ENCODE measurements at places on chromosomes 4 and X.

GRCh38 chrX:25288676-25289075, 272.9 kb upstream of the ARX start:
- no peak for DNase-seq

DNA sequence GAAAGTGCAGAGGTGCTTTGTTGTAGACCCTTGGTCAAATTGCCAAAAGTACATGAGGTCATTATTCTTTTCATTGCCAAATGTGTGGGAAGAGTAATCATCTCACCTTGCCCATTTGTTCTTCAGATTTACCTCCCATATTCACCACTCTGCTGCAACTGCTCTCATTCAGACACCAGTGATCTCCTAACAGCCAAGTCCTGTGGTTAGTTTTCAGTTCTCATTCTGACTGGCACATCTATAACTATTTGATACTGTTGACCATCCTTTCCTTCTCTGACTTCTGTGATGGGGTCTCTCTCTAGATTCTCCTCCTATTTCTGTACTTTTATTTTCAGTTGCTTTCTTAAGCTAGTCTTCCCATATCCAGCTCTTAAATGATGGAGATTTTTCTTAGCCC, 39.8 kb downstream of the GRIA3 start:
- no peak for DNase-seq

- peak; percentile 64 for DNase-seq
These were observed 97.8 kb downstream of the WFS1 start for GRCh38 chr4:6367371-6367851.

DNA sequence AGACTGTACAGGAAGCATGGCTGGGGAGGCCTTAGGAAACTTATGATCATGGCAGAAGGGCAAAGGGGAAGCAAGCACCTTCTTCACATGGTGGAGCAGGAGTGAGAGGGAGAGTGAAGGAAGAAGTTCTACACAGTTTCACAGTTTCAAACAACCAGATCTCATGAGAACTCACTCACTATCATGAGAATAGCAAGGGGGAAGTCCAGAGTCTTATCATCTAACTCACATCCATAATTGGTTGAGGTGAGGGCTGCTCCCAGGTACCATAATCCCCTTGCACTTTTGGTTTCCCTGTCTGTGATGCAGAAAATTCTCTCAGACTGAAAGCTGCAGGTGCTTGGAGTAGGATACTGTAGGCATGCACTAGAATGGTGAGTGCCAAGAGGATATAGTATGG, 233.8 kb upstream of the CPEB2 start:
- no peak for DNase-seq

- no peak for DNase-seq
These were observed 23.4 kb upstream of the SLC10A7 start for GRCh38 chr4:146545102-146545501.

DNA sequence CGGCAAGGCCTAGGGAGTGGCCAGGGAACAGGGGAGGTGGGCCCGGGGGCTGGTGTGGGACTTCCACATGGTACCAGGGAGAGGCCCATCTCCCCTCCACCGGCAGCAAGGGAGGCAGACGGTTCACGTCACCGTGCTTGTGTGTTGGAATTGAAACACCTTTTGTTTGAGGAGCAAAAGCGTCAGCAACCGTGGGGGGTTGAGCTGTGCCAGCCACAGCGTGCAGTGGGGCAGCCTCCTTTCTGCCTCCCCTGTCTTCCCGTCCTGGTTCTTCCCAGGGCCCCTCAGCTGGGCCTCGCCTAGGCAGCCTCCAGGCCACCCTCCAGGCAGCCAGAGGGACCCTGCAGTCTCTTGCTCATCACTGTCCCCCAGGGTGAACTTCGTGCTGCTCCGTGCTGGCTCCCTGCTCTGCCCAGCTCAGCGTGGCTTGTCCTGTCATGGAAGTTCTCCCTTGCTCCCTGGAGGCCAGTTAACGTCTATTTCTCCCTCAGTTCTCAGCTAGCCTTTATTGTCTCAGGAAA, 32.1 kb upstream of the HGFAC start:
- DNase-seq: peak; percentile 68

DNA sequence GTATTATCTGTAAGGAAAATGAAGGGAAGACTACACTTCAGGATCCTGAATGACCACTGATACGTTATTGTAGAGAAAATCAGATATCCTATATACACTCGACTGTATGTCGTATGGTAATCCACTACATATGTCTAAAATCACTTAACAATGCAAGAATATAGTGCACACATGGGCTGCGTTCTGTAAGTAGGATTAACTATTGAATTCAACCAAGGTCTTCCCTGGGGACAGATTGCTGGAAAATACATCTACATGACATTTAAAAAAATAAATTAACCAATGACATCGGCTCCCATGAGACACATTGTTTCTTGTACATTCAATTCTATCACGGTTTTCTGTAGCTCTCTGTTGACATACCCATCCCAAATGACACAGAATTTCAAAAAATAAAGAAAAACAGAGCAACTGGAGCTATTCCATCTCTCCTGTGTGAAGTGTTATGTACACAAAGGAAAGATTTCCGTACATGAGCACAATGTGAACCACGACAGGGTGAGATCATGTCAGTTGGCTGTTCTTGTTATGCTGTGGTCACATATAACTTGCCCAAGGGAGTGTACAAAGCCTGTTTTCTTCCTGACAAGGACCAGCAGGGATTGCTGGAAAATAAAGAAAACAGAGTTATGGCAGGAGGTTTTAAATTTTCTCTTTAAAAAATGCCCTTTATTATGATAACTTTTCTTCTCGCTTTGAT, 6.1 kb downstream of the ENOX2 start:
- DNase-seq: no peak

DNA sequence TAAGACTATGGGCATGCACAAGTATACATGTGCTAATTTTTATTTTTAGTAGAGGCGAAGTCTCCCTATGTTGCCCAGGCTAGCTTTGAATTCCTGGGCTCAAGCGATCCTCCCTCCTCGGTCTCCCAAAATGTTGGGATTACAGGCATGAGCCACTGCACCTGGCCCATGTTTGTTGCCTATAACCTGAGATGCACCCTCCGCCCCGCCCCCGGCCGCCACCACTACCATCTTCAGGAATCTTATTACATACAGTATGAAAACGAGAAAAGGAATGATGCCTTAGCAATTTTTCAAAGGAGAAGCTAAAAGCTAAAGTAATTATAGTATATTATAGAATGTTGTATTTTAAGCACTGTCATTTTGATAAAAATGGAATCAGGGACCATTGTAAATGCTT, 61.2 kb downstream of the POU4F2 start:
- no peak for DNase-seq

DNA sequence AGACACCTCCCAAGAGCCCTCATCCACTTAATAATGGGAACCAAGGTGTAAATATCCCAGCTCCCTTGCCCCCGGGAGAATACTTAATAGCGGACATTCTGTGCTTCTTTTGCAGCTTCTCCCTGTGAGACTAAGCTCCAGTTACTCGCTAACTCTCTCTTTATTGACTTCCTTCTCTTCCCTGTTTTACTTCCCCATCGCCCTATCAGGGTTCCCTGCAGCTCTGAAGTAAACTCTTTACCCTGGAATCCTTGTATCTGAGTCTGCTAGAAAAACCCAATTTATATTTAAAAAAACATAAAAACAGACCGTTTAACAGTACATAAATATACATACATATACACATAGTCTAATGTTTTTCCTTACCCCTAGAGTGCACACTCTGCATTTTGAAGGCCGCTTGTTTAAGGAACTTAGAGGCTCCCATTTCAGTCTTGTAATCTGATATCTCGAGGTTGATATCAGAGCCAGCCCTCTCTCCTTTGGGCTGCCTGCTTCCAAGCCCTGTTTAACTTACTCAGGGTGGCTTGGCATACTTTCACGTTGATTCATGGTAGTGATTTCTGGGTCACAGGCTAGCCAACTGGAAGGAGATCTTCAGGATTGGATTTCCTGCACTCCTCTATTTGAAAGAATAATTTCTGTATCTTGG, 177.4 kb upstream of the SCML1 start:
- DNase-seq: no peak

DNA sequence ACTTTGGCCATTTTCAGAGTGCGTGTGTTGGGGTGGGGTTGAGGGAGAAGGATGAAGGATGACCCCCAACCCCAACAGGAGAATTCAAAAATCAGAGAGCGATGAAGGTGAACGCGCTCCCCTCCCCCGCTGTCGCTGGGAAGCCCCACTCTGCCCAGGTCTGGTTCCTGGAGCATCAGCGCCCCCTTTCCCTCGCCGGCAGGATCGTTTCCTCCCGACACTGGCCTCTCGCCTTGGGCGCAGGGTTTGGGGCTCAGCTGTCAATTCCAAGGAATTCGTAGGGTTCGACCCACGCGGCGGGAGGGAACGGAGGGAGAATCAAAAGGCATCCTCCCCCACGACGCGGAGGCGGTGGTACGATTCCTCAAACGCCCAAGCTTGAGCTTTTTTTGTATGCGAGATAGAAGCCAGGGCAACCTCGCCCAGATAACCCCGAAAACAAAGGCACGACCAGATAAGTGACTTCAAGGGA, 1.0 kb upstream of the PDGFRA start:
- peak; percentile 88 for DNase-seq

DNA sequence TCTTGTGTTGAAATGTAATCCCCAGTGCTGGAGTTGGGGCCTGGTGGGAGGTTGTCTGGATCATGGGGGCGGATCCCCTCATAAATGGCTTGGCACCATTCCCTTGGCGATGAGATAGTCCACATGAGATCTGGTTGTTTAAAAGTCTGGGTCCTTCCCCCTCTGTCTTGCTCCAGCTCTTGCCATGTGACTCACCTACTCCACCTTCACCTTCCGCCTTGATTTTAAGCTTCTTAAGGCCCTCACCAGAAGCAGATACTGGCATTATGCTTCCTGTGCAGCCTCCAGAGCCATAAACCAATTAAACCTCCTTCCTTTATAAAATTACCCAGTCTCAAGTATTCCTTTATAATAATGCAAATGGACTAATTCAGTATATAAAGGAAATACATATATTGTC, 111.5 kb downstream of the NR3C2 start:
- no peak for DNase-seq

DNA sequence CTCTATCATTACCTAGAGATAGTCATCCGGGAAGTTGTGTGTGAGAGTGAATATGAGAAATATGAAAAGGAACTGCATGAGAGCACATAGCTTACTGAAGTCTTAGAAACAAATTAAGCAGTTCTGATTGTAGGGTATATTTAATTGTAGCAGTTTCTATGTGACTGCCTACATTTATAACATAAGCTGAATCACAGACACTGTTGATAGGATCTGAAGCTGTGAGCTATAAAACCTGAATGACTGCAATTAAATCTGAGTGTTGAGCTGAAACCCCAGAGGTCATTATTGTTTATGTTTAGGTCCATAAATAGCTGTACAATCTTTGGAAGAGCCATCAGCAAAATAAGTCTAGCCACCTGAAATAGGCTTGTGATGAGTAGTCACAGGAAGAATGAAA, 210.1 kb upstream of the CXCL13 start:
- no peak for DNase-seq

DNA sequence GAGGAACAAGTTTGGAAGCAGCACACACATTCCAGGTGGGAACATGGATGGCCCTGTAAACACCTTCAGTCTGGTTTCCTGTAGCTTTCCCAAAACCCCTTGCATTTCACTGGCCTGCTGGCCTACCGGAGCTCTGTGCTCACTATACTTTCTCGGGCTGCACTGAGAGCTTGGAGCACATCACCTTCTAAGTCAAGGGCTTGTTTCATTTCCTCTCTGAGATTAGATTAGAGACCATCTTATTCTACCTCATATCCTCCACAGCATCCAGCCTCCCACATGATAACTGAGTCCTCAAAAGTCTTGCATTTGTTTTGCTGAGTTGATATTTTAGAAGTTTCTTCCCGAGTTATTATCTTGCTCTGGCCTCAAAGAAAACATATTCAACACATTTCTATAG, 147.7 kb downstream of the RASL11B start:
- DNase-seq: no peak

- no peak for DNase-seq
These were observed 61.7 kb downstream of the PALLD start for GRCh38 chr4:168558599-168558998.

DNA sequence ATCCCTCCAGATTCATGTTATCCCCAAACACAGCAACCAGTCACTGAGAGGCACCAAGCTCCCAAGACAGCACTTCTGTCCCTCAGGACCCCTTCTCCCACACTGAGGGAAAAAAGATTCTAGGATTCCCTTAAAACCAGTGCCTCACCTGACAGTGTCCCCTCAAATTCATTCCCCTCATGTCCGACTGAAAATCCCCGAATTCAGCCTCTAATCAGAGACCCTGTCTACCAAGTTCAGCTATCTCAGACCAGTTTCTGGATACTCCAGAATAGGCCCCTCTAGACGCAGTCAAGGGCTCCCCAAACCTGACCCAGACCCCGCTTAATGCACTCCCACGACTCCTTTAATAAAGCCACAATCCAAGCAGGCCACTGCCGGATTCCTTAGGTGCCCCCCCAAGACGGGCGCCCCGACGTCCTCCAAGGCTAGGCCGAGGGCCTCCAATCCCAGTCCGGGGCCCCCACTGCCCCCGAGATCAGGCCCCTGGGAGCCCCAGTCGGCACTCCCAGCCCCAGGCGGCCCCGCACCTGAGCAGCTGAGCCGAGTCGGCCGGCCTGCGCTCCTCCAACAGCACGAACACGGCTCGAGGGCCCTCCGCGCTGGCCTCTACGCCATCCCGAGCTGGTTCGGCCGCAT, 457 bp downstream of the TFE3 start:
- no peak for DNase-seq

- DNase-seq: no peak
These were observed 371.2 kb downstream of the SPRY1 start for GRCh38 chr4:123767806-123768205.

GRCh38 chr4:174340714-174341113, 57.0 kb downstream of the CEP44 start:
- DNase-seq: no peak

DNA sequence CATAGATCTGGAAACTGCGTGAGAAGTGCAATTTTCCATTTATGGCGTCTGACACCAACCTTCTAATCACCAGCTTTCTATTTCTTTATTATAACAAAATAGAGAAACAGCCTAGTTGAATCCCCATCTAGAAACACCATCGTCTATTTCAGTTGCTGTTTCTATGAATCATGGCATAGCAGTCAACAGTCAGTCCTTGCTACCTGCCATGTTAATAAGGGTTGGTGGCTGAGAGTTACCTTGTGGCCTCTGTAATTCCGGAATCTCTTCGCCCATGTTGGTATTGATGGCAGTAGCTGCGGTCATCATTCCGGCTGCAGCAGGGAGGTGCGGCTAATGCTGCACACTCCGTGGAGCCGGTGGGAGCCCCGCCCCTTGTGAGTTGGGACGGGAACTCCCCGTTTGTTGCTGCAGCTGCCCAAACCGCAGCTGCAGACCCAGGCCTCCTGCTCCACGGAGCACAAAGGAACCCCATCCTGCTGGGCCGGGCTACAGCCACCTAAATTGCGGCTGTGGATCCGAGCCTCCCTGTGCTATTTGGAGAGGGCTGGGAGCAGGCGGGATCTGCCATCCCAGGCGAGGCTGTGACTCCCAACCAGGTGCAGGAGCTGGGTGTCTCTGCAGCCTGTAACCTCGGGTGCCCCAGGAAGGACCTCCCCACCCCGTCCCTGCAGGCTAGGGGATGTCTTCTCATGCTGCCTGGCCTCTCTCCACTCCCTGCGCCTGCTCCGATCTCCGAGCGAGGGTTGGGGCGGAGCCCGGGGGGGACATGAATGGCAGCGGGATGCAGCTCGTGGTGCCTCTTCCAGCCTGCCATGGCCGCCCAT, 115.4 kb upstream of the STK26 start:
- peak; percentile 55 for DNase-seq

- no peak for DNase-seq
These were observed 741.3 kb downstream of the PCDH7 start for GRCh38 chr4:31461421-31461820.

Measured in posterior cingulate gyrus (tissue), 11 donors.